Left renal cortex interstitium (tissue), 4 donors: ENCODE measurements at places on chromosomes 11 and 22.
A peak's percentile ranks its signal among the peaks of the same experiment; 100 is the strongest.

- peak; percentile 94 for DNase-seq
Measured at GRCh38 chr11:18395735-18396504, 1.6 kb downstream of the LDHA start.

DNA sequence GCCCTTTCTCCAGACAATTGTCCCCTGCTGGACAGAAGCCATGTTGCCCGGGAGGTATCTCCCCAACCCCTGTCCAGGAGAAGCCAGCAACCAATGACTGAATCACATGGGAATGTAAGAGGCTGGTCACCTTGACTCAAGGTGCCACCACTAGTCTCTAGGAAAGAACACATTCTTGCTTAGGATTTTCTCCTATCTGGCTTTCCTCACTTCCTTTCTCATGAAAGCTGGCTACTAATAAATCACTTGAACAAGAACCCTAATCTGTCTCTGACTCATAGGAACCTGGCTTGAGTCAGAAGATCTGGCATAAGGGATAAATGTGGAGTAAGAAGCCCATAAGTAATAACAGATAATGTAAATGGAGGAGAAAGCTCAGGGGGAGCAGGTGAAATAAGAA lies 101.4 kb upstream of the C11orf87 start:
- no peak for DNase-seq

DNA sequence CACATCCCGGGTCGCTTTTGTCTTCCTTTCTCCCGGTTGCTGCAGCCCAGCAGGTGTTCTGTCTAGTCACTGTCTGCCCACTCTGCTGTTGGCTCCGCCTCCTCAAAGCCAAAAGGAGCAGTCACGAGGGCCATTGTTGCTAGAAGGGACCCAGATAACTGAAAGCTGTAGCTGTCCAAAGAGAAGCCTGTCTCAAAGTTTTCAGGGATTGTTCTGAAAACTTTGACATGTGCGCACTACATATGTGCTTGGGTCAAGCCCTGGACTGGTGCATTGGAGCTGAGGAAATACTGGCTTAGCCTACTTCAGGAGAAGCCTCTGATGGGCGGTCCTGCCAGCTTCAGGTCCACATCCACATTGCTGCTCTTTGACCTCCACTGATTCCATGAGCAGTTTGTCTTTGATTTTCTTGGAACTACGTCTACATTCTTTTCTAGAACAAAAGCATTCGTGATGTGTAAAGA lies 8.8 kb upstream of the OR2AT4 start:
- no peak for DNase-seq

DNA sequence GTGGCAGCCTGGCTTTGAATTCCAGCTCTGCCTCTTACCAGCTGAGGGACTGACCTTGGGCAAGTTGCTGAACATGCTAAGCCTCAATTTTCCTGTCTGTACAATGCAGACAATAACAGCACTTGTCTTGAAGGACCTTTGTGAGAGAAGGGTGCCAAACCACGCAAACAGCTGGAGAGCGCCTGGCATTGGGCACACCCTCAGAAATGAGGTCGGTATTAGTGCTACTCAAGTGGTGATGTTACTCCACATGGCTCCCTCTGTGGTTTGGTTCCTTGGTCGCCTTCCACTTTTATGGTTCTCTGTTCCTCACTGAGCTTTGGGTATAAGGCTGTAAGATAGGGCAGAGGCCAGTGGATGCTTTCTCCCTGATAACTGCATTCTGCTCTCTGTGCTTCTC lies 8.2 kb downstream of the UBASH3B start:
- DNase-seq: no peak

DNA sequence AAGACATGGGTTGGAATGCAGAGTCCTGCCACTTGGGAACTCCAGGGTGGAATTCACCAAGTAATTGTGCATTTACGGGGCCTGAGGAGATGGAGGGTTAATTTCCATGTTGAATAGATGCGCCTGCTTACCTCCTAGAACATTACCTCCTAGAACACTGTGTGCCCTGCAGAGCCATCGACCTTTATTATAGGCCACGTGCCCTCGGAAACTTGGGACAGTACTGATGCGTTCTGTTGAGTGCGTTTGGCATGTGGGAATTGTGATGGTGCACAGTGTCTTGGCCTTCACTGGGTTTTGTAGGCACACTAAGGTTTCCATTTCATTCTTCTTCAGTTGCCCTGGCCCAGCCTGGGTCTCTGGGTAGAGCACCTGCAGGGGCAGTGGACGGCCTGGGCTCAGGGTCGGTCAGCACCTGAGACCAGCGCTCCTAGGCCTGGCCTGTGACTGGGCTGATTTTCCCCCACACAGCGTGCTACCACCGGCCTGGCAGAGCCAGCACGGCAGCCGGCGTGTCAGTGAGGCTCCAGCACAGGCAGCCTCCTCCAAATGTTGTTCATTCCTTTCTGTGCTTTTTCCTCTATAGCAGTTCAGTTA lies 12.7 kb downstream of the TRMU start:
- no peak for DNase-seq

GRCh38 chr11:125591649-125592304 lies 875 bp upstream of the STT3A start:
- DNase-seq: no peak

DNA sequence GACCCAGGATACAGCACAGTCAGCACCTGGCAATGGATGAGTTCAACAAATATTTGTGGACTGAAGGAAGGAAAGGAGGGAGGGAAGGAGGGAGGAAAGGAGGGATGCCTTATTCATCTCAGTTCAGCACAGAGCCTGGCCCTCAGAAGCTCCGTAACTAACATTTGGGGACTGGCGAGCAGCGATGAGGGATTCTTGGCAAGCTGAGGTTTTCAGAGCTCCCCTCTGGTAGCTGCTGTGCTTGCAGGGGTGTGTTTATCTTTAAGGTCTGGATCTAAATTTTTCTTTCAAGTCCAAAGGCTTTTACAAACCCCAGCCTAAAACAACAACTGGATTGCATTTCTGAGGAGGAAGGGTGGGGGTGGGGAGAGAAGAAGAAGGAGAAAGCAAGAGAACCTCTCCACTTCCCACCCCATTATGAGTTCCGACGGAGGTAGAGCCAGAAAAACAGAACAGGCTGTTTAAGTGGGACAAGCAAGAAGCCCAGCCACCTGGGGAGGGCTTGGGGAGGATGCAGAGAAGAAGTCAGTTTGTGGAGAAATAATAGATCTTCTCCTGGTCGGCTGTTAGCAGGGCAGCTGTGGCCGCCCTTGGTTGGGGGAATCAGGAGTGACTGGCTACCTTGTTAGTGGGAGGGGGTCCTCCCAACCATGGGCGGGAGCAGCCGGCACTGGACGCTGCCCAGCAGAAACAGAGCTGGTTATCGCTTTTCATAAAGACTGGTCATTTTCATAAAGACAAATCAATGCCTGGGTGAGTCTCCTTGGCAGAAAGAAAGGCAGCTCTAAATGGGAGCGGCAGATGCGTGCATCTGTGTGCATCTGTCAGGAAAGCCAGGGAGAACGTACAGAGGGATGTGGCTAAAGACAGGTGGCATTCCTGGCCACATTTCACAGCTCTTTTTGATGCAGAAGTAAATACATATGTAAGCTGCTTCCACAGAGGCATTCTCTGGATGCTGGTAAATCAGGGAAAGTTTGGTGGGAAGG lies 78.0 kb downstream of the TSPAN18 start:
- DNase-seq: no peak

DNA sequence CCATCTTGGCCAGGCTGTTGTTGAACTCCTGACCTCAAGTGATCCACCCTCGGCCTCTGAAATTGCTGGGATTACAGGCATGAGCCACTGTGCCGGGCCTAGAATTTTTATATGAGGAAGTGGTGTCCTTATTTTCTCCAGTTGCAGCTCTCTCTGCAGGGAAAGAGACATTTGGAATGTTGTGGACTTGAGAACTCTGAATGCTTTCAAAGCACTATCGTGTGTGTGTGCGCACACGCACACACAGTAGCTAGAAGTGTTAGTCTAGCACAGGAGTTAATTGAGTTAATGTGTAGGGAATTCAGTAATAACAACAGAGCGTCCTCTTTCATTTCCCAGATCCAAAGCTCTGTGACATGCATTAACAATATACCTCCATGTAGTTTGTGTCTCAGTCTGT lies 164.0 kb upstream of the RASSF10 start:
- no peak for DNase-seq

- no peak for DNase-seq
Measured at GRCh38 chr22:20503816-20504215, 3.6 kb upstream of the MED15 start.

DNA sequence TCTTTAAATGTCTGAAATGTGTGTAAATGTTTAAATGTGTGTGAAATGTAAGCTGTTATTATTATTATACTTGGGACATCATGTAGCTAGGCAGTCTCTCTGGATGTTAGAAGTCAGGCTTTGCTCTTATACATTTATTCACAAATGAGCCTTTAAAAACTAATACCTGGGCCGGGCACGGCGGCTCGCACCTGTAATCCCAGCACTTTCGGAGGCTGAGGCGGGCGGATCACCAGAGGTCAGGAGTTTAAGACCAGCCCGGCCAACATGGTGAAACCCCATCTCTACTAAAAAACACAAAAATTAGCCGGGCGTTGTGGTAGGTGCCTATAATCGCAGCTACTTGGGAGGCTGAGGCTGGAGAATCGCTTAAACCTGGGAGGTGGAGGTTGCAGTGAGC lies 21.7 kb upstream of the CTTN start:
- DNase-seq: no peak

- no peak for DNase-seq
Measured at GRCh38 chr22:43840851-43841250, 21.5 kb downstream of the SULT4A1 start.

DNA sequence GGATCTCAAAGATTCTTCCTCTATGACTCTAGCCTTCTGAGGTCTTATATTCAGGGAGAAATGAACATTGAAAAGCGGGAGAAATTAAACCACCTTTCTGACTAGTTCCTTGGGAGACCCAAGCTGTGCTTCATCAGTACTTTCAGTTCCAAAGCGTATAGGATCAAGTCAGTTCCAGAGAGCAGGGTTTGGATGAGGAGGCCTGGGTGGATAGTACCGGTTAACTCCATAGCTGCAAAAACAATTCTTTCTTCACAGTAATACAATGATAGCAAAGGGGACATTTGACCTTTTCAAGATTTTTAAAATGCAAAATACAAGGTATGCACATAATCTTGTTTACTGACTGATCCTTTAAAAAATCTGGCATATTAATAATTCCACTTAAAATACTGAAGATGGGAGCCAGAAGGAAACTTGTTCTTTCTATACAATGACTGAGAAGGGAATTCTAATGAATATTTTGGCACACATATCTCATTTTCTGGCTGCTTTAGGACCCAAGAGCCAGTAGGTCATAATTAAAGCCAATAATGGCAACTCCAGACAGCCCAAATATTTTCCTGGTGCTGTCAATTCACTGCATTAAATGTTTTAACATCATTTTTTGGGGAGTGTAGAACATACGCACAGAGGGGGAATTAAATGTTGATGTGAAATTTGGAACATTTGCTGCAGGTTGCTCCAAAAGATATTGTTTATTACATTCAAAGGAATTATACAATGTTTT lies 16.0 kb downstream of the ADM start:
- no peak for DNase-seq

- DNase-seq: no peak
Measured at GRCh38 chr11:135017296-135017695, 605.3 kb upstream of the B3GAT1 start.

DNA sequence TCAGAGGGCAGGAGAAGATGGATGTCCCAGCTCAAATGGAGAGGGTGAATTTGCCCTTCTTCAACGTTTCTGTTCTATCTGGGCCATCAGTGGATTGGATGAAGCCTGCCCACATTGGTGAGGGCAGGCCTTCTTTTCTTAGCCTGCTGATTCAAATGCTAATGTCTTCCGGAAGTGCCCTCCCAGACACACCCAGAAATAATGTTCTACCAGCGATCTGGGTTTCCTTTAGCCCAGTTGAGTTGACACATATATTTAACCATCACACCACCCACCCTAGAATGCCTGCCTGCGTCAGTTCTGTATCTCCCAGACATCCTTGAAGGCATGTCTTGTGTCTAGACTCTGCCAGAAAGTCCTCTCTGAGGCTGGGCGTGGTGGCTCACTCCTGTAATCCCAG lies 34.7 kb downstream of the CACNG2 start:
- DNase-seq: no peak

DNA sequence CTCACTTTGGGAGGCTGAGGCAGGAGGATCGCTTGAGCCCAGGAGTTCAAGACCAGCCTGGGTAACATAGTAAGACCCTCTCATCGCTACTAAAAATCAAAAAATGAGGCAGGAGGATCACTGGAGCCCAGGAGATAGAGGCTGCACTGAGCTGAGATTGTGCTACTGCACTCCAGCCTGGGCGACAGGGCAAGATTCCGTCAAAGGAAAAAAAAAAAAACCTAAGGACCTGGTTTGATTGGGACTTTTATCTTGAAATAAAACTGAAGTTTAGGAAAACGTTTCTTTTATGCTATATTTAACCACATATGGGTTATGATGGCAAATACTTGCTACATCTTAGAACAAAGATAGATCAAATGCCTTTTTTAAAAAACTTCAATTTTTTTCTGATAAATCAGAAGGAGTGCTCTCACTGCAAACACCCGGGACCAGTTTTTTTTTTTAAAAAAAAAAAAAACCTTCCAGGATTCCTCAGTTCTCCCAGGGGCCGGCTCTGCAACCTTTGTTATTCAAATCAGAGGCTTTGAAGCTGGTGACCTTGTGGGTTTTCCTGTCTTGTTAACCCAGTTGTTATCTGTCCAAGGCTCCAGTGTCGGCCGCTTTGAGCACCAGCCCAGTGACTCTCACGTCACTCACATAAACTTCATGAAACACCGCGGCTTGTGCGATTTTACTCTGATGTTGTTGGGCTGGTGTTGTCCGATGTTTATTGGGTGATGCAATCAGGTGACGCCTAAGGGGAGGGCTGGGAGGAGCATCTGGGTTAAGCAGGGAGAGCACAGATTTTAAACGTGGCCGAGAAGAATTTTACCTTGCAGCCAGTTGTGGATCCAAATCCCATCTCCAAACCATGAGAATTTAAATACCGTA lies 24.7 kb upstream of the SLC22A12 start:
- peak; percentile 80 for DNase-seq

GRCh38 chr11:20122131-20122530 lies 38.1 kb downstream of the DBX1 start:
- no peak for DNase-seq

DNA sequence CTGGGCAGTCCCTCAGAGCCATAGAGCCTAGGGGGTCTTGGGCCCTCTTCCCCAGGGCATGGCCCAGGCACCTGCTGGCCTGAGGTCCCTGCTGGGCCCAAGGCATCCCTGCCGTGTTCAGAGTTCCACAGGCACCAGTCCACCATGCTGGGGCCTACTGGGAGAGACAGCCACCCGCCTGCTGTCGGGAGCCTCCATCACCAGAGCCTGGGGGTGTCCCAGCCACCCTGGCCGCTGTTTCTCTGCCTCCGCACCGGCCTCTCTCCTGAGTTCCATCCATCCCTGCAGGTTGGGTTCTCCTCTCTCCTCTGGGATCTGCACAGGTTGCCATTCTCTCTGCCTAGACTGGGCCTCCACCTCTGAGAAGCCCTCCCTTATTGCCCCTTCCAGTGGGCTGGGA lies 68.6 kb downstream of the KCNQ1 start:
- no peak for DNase-seq

- DNase-seq: no peak
Measured at GRCh38 chr11:100942016-100942415, 187.6 kb downstream of the PGR start.

- DNase-seq: no peak
Measured at GRCh38 chr22:36422287-36423014, 34.7 kb upstream of the MYH9 start.
